ENCODE measurements at places on chromosomes 3 and 15.
A peak's percentile ranks its signal among the peaks of the same experiment; 100 is the strongest.

- DNase-seq, result no peak
These were observed 73.2 kb downstream of the SAMMSON start for GRCh38 chr3:70072754-70073153.

DNA sequence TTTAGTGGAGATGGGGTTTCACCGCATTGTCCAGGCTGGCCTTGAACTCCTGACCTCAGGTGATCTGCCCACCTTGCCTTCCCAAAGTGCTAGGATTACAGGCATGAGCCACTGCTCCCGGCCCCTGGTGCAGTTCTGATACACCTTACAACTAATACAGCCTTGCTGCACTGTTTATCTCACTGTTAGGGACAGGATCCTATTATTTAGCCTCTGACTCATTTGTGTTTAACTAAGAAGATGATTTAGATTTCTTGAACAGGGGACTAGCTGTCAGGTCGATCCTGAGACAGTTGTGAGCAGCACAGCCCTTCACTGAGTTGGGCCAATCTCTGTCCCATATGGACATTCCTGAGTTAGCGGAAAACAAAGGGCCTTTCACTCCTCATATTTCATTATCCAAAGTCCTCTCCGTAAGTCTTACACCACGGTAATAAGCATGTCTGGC, 19.2 kb downstream of the GYG1 start:
- DNase-seq, result no peak

GRCh38 chr15:75542386-75542797, 36.7 kb downstream of the PTPN9 start:
- no peak for DNase-seq

DNA sequence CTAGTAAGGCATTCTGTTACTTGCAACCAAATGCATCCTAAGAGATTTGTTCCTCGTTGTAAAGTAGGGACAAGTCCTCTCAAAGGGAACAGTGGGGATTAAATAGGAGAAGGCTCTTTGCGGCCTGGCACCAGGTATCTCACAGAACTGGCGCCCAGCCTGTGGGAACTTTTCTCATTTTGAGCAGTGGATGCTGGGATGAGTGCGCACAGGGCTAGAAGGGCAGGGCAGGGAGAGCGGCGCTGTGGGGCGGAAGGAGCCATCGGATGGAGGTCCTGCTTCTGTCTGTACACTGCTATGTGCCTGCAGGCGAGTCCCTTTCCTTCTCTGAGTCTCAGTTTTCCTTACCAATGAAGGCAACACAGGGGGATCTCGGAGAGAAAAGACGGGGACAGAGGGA, 50.6 kb downstream of the WNT7A start:
- no peak for DNase-seq

GRCh38 chr3:22121068-22121701, 370.2 kb upstream of the ZNF385D start:
- DNase-seq, result peak; percentile 31

DNA sequence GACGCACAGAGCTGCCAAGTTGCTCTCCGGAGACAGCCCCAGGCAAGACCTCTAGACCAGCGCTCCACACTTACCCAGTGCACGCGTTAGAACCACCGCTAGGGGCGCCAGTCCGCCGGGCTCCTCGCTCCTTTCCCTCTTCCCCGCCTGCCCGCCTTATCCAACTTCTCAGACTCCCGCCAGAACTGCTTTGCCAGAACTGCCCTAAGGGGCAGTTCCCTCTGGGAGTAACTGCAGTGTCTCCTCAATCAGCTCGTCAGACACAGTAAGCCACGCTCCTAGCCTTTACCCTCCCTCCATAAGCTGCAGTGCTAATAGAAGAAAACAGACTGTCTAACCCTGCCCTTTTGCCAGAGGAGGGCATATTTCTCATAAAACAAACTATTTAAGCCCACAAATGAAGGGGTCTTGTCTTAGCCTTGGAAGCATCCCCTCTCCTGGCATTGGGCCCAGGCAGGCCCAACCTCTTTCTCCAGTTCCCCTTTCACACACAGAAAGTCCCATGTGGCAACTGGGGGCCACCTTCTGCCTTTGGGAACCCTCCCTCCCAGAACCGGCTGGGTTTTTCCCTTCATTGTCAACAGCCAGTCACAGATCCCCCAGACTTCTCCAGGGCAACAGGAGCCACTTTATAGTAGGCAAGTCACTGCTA, 3.7 kb downstream of the BMF start:
- peak; percentile 87 for DNase-seq

DNA sequence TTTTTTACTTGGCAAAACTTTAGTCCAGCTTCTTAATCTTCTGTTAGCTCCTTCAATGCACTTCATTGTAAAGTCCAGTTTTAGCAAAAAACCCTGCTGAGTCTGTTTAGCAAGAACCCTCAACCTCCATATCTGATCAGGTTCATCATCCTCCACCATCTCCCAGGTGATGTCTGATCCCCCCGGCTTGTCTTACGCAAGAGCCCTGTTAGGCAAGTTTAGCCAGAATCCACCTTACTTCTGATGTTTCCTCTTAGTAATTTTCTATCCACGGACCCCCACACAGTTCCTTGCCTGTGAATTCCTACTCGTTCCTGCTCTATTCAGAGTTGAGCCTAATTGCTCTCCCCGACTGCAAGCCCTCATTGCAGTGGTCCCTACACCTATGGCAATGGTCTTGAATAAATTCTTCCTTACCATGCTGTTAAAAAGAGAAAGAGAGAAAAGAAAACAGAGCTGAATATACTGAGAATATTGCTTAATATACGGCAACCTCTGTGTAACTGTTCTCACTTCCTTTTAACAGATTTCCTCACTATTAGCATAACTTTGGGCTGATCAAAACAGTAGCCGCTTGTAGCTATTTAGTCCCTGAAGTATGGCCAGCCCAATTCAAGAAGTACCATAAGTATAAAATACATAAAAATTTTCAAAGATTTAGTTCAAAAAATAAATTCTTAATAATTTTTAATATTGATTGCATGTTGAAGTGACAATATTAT, 78.7 kb upstream of the MME start:
- DNase-seq, result no peak

GRCh38 chr3:125165189-125165947, 47.2 kb downstream of the SLC12A8 start:
- DNase-seq, result peak; percentile 63

DNA sequence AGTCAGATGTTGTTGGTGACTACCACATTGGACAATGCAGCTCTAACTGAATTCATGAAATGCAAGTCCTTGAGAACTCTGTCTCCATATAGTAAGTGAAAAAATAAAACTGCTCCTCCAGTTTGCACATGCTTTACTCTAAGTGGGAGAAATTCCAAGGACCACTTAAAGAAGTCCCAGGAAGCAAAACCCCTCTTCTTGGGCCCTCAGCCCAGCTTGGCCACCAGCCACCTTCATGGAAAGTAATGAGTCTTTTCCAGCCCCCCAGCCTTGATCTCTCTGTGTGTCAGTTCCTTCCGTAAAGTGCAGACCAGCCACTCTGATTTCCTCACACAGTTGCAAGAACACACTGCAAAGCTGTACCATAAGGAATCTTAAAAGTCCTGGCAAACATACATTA, 34.5 kb downstream of the DAPK2 start:
- no peak for DNase-seq

DNA sequence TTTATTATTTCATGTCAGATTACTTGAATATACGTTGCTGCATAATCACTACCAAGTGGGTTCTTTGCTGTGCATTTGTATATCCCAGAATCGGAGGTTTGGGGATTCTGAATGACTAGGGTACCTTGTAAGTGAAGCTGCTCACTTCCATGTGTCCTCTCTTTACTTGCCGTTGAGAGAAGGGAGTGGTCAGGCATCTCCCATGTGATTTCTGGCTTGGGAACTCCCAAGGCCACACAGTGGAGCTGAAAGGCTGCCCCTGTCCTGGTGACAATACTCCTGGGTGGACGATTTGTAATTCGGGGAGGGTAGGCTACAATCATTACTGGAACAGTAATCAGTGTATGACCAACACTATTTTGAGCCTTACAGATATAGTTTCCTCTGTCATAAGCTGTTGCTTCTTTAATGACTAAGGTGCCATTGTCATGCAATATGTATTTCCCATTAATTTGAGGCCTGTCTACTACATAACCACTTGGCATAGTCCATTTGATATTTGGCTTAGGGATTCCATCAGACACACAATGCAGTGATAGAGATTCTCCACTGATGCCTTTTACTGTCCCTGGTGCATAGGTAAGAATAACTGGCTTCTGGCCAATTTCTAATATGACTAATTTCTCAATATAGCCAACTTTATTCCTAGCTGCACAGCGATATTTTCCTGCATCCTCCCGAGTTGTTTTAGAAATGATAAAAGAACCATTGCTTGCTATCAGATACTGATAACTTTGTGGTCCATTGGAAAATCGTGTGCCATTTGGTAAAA, 24.0 kb downstream of the IGSF10 start:
- DNase-seq, result no peak

DNA sequence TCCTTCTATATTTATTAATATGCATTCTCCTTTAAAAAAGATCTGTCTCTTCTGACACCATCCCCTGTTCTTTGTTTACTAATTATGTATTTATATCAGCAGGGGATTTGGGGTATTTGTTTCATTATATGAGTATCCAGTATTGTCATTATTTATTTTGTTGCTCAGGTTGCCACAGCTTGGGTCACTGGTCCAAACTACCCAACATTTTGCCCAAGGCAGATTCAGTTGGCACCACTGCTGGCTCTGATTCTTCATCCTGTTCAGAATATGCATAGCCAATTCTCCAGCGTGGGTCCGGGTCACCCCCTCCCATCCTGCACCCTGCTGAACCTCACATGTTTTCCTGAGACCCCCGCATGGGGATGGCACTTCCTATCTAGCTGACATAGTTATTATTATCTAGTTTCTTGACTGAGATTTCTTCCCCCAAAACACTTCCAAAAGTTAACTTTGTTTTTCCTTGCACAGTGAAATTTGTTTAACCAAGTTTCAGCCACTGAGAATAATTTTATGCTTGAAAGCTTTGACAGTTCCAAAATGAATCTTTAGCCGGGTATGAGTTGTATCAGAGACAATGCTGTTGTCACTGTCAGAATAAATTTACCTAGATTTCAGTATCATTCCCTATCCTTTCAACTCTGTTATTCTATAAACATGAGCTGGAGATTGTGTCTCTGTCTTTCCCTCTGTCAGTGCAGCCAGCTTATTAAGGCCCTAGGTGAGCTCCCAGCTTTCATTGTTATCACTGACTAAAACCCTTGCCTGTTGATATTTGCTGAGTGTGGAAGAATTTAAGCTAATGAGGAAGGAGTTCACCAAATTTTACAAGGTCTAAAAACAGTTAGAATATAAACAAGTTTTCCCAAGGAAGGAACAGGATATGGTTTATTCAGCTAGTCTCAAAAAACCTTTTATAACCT, 70.3 kb downstream of the TGFBR2 start:
- DNase-seq, result no peak

DNA sequence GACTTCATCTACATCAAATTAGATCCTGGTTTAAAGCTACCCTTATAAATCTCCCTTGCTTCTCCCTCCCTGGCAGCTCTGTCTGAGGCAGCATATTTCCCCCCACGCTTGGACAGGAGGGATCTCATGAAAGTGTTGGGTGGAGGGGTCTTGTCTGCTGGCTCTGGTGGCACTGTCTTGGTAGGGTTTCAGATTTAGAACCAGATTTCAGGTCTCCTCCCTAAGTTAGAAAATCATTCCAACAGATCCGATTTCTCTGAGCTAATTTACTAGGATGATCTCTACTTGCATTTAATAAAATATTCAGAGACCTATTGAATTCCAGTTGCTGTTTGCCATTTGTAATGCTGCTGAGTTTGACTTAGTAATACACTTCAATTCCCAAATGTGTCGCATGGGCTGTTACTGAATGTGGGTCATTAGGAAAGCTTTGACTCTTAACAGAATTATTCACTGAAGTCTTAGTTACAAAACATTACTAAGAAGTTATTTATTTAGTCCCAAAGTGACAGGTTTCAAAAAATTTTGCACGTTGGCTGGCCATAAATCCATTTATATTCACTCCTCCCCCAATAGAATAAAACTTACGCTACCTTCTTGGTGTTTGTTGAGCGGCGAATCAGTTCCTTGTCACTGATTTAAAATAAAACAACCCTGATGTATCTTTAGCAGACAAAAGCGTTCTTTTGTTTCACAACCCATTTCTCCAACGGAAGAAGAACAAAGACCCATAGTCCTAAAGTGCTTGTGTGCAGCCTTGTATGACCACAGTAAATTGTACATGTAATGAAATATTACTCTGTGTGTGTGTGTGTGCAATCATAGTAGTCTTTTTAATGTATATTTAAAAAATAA, 84.5 kb downstream of the TRAK1 start:
- no peak for DNase-seq

DNA sequence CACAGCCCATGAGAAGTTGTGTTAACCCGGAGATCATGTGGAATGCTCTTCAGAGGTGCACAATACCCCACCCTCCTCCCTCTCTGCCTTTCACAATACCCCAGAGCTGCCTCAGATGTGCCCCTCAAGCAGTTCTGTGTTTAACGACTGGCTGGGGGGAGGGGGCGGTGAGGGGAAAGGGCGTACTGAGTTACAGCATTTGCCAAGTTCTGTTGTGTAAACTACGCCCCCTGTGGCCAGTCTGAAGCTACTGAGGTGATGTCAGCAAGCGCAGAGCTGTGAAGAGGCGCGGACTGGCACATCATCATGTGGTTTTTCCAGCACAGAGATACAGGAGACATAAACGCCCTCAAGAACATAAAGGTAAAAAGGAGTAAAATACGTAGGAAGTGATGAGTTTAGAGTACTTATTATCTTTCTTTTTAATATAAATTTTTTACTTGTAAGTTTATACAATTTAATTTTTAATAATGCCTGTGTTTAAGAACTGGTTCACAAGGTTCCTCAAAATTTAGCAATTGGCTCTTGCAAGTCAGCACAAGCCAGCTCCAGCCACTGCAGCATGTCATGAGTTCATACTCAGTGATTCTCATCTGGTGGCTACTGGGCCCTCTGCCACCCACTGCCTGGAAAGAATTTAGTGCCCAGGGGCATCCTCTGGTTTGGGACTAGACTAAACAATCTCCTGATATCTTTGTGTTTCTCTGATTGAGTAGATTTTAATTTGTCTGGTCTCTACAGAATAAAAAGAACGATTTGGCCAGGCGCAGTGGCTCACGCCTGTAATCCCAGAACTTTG, 1.7 kb downstream of the EPB42 start:
- no peak for DNase-seq

- no peak for DNase-seq
These were observed 204.1 kb downstream of the STXBP5L start for GRCh38 chr3:121111914-121112612.

GRCh38 chr15:64068133-64068532, 21.8 kb upstream of the DAPK2 start:
- DNase-seq, result no peak

DNA sequence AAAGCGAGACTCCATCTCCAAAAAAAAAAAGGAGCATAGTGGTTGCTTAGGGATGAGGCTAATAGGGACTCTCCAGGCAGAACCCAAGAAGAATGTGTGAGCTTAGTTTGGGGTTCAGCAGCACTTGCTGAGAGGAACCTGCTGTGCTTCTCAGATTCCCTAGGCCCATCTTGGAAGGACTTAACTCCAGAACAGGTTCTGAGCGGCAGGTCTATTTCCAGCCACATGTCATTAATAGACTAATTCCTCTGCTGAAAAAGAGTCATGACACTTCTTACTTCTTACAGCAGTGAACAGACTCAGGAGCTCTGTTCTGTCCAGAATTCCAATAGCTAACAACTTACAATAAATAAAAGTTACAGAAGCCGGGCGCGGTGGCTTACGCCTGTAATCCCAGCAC, 22.5 kb downstream of the RHOA start:
- no peak for DNase-seq

Data from HuH-7.5 (cell line).